ENCODE measurements at places on chromosomes 16 and 17.

- no peak for DNase-seq
Observed at GRCh38 chr17:71668807-71669206, 452.0 kb upstream of the SOX9 start.

GRCh38 chr16:77679391-77679790 is 42.9 kb upstream of the NUDT7 start:
- DNase-seq = no peak

- DNase-seq = no peak
Observed at GRCh38 chr17:2990396-2990795, 73.0 kb downstream of the OR1D5 start.

DNA sequence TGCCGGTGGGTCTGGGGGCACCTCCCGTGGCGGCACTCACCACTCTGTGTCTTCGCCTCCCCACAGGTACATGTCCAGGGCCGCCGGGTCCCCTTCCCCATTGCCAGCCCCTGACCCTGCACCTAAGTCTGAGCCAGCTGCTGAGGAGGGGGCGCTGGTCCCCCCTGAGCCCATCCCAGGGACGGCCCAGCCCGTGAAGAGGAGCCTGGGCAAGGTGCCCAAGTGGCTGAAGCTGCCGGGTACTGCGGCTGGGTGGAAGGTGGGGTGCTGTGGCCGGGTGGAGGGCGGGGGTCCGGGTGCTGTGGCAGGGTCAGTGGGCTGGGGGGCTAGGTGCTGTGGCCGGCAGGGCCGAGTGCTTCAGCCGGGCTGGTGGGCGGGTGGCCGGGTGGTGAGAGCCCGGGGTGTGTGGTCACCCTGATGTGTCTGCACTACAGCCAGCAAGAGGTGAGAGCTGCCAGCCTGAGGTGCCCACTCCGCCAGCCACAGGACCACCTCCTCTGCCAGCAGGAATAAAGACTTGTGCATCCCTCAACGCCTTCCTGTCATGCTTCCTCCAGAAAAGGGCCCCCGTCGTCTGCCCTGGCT is 5.7 kb downstream of the CENPX start:
- DNase-seq = no peak

GRCh38 chr17:9519583-9520272 is 55.9 kb downstream of the STX8 start:
- no peak for DNase-seq

GRCh38 chr17:43125967-43126910 is 1.1 kb upstream of the BRCA1 start:
- no peak for DNase-seq

DNA sequence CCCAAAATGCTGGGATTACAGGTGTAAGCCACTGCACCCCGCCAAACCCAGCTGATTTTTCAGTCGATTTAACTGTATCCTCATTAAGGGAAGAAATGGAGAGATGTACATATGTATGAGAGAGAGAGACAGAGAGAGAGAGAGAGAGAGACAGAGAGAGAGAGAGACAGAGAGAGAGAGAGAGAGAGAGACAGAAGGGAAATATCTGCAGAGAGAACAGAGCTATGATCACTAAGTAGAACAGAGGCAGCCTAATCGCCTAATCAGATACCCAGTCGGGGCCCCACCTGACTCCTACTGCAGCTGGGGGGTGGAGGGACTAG is 70.0 kb downstream of the RBBP6 start:
- no peak for DNase-seq

DNA sequence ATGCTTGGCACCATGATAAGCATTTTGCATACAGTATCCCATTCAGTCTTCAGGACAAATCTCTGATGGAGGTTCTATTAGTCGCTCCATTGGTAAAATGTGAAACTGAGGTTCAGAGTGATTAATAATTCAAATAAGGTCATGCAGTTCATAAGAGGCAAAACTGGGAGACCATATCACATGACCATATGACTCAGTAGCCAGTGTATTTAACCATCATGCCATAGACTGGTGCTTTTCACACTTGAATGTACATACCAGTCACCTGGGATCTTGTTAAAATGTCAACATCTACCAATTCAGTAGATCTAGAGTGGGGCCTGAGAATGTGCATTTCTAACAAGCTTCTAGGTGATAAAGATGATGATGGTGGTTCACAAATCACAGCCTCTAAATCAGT is 4.3 kb downstream of the ACSM3 start:
- no peak for DNase-seq

DNA sequence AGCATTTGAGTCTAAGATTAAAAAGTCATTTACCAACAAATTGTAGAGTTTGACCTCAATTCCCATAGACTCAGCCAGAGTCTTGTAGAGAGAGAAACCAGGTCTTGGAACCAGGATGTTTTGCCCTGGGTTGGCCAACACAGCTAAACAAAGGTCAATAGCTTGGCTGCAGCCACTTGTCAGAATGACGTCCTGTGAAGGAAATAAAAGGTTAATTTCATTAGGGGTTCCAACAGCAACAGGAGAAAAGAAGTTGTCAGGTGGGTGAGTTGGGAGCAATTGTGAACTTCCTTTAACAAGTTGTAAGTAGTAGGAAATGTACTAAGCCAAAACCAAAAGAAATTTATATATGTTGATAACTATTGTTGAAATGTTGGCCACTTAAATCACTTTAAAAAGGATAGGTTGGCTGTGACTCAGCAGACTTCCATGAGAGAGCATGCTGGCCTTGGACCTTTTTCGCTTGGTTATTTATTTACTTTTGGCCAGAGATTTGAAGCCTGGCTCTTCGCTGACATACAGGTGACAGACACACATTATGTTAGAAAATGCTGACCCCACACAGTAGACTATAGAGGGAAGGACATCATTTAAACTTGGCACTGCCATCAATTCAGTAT is 4.3 kb downstream of the TAT start:
- no peak for DNase-seq

DNA sequence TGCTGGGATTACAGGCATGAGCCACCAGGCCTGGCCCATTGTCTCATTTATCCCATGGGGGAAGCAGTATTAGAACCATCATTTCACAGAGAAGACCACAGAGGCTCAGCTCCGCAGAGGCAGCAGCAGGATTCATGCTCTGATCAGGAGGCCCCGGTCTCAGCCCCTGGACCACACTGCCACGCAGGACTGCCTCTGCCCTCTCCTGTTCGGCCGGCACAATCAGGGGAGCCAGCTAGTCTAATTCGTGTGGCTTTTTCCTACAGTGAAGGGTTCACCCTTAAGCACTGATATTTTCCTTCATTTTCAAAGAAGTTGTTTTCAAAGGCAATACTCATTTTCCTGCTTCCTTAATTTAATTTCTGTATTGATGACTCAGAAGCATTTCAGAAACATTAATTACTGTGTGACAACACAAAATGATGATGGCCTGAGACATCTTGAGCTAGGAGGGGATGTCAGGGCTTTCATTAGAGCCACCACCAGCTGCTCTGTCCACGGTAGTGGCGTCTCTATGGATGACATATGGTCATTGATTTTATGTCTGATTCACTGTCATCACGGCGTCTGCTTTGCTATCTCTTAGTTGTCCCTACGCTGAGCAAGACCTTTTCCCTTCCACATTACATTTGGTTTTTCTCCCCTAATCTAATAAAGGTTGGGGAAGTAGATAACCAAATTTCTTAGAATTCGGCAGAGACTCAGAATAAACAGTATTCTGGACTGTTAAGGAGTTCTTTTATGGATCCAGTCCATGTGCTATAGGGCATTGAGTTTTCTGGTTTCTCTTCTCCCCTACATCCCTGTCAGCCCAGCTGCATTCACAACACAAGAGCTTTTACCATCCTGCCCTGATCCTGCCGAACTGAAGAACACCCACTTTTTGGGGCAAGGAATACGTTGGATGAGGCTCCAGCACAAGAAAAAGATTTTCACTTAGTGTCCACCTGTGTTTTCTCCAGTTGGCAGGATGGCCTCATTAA is 314.0 kb downstream of the SLC39A11 start:
- DNase-seq = no peak

GRCh38 chr16:17162560-17162959 is 308.2 kb downstream of the XYLT1 start:
- no peak for DNase-seq

GRCh38 chr17:76810956-76811355 is 57.2 kb upstream of the MGAT5B start:
- no peak for DNase-seq

- DNase-seq = no peak
Observed at GRCh38 chr17:67534941-67535340, 157.9 kb downstream of the PITPNC1 start.
